ENCODE measurements at places on chromosomes 2 and 18.

DNA sequence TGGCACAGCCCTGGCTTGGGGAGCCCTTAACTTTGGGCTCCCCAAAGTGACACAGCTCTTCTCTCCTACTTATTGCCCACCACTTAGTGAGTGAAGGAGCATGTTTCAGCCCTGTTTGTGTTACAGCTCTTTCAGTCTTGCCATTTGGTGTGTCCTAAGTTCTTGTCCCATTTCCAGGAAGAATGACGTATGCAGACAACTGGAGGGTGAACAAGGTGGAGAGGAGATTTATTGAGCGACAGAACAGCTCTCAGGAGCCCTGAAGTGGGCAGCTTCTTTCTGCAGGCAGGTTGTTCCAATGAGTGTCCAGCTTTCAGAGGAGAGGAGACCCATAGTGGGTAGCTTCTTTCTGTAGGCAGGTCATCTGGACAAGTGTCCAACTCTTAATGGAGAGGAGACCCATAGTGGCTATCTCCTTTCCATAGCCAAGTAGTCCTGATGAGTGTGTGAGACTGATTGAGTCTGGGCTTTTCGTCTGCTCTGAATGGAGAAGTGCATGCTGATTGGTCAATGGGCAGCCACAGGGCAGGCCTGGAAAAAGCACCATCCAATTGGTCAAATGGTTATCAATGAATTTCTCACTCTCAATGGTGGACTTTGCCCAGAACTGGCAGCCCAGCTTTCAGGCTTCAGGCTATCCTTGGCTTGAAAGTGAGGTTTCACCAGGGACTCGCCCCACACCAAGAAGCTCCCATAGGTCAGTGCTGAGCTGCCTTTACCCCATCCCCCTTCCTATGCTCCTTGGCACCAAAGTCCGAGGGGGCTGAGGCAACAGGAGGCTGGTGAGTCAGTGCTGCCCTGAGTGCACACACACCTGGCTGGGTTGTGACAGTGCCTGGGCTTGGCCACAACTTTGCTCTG is 688.2 kb downstream of the NYAP2 start:
- DNase-seq = no peak

DNA sequence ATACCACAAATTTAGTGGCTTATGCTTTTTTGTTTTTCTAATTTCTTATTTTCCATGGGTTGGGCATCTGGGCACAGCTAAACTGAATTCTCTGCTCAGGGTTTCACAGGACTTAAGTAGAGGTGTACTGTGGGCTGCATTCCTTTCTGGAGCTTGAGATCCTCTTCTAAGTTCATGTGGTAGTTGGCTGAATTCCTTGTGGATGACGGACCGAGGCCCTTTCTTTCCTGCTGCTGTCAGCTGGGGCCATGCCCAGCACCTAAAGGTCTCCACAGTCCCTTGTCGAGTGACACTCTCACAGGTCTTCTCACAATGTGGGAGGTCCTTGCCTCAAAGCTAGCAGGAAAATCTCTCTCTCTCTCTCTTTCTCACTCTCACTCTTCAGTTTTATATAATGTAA is 433.5 kb upstream of the LRATD1 start:
- no peak for DNase-seq

DNA sequence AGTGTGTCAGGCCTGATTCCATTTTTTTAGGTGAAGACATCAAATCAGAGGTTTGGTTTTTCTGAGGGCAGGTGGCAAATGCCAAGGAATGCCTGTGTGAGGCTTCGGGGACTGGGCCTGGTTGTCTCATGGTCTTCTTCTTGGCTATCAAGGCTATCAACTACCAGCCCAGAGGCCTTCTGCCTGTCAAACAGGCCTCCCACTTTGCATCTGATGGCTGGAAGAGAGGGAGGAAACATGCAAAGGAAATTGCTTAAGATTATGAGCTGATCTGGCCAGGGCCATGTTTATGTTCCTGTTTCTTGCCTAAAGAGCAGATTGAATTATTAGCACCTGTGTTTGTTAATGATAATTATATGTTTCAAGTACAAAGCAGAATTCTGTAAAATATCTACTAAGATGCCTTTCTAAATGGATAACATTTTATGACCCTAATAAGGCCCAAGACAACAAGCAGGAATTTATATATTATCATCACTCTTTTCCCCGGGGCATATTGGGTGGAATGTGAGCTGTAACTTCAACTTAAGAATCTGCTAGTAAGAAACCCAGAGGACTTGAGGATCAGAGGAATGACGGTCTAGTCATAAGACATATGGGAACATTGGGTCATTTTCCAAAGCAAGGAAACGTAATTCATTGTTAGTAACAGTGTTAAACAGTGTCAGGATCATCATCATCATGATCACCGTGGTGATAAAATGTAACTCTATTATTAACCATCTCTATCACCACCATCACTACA is 123.2 kb downstream of the LYPD6B start:
- no peak for DNase-seq

- no peak for DNase-seq
These were observed 20.5 kb downstream of the ODC1 start for GRCh38 chr2:10427618-10427949.

GRCh38 chr2:111638274-111638877 is 245.6 kb downstream of the ANAPC1 start:
- DNase-seq = no peak

DNA sequence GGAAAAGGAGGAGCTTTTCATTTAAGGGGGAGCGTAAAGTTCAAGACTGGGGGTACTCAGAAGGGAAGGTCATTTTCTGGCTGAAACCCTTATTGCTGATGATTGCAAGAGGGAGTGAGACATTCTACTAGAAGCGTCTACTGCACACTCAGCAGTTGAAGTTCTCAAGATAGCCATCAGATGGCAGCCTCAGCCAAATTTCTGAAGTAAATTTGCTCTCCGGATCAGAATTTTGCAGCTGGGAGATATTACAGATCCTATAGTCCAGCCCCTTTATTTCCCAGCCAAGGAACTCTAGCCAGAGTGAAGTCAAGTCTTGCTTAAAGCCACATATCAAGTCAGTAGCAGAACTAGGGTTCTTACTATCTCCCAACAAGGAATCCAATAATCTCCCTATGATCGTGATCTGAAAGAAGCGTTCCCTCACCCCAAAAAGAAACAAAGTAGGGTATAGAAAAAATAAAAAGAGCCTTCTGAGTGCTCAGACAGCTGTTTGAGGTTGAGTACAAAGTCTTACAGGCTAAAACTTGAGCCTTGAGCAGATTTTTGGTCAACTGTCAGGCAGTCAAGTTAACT is 24.0 kb downstream of the RAX start:
- DNase-seq = peak; percentile 71

DNA sequence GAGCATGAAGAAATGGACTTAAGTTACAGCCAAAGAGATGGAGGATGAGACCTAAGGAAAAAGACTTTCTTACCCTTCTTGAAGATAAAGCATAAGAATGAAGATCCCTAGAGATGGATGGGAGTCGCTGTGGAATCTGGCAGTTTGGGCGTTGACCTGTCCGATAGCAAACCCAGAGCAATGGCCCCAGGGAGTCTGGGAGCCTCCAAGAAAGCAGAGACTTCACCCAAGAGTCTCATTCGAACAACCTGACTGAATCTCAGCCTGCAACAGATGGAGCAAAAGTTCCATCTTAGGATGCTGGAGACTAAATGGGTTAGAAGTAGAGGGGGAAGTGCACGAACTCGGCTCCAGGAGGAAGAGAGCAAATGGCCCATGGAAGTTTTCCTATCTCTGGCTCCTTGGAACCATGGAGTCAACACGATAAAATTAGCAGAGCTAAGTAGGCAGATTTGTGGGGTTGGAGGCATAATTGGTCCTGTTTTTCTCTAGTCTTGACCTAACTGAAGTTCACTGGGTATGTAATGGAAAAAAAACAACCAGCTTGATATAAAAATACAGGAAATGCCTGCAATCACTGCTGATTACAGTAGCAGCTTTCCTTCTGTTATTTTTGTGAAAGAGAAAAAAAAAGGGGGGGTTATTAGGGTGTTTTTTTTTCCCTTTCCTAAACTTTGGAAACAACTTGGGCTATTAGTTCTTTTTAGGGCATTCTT is 178.4 kb upstream of the EPAS1 start:
- DNase-seq = no peak

DNA sequence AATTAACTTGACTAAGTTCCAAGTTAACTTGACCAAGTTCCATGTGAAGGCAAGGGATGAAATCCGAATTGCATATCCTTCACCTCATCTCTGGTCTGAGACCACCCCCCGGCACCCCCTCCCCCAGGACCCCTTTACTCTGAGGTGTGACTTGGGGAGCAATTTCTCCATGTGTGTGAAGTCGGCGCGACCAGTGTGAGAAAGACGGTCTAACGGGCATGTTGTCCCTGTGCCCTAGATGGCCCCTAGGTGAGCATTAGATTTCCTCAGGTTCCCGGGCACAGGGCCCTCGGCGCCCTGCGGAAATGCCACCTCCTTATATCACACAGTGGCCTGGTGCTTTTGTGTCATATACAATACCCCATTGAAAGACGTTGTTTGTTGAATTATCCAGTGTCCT is 137.1 kb downstream of the CTIF start:
- DNase-seq = no peak

DNA sequence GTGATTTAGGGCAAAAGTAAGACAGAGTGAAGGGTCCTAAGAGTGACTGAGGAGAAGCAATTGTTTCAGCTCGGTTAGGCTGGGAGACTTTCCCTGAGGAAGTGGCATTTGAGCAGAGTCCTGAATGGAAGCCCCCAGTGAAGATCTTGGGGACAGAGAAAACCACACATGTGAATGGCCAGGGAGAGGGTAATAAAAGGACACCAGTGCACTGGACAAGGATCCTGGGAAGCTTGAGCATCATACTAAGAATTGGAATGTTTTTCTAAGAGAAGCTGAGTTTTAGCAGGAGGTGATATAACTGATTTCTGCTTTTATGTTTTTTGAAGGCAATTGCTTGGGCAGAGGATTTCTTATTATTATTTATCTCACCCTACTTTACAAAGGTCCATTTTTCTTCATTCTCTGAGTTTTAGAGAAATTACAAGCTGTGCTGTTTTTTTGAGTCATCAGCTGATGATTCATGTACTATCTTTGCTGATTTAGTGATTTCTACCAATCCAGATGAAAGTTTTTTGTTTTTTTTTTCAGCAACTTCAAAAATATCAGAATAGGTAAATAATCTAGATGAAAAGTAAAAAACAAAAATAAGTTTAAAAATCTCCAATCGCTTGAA is 43.5 kb downstream of the MFSD6 start:
- DNase-seq = no peak

GRCh38 chr2:20629581-20630171 is 21.2 kb downstream of the HS1BP3 start:
- DNase-seq = no peak

DNA sequence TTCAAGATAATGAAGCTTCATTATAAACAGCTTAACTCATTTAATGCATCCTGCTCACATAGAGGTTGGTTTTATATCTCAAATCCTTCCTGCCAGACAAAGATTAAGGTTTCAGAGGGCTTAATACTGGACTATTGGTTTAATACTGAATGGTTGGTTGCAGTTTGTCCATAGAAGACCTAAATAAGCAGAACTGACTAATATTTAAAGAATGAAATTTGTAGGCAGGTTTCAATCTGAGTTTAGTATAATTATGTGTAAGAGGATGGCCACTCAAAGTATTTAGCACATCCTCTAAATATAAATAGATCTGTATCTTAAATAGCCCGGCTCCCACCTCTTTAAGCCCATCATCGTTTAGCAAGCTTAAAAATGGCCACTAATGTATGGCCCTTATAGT is 92.5 kb downstream of the EPB41L5 start:
- no peak for DNase-seq

DNA sequence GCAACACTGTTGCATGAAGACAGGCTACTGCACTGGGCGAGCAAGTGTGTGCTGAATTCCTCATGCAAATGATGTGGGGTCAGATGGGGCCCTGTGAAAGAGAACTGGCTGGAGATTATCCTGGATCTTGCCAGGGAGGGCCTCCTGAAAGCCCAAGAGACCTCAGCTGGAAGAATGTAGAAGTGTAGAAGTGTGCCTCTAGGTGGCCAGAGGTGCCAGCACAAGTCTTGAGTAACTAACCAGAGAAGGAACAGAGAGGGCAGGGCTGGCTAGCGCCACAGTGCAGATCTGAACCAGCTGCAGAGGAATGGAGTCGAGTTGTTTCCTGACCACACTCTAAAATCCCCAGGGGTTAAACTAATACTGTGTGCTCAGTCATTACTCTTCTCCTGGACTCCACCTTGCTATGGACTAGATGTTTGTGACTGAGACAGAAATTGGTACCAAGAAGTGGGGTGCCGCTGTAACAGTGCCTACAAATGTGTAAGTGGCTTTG is 399.3 kb downstream of the LRATD1 start:
- DNase-seq = no peak

DNA sequence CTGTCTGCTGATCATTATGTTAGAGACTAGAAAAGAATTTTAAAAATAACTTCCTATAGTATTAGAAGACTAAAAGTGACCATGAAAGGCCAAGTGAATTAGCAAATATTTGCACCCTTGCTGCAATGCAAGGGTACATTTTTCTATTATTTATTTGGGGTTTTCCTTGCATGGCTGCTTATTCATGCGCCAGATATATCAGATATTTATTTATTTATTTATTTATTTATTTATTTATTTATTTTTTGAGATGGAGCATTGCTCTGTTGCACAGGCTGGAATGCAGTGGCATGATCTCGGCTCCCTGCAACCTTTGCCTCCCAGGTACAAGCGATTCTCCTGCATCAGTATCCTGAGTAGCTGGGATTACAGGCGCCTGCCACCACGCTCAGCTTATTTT is 126.3 kb upstream of the LMAN1 start:
- DNase-seq = no peak

DNA sequence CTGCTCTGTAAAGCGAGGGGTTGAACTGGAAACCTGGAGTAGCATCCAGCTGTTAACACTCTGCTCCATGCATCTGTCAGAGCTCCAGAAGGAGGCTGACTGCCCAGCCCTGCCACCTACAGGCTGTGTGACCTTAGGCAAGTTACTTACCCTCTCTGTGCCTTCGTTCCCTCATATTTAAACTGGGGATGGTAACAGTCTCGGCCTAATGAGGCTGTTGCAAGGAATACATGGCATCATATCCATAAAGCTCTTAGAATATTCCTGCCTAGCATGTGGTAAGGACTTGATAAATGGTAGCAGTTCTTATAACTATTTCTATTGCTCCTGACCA is 80.6 kb downstream of the LRRFIP1 start:
- DNase-seq = no peak

DNA sequence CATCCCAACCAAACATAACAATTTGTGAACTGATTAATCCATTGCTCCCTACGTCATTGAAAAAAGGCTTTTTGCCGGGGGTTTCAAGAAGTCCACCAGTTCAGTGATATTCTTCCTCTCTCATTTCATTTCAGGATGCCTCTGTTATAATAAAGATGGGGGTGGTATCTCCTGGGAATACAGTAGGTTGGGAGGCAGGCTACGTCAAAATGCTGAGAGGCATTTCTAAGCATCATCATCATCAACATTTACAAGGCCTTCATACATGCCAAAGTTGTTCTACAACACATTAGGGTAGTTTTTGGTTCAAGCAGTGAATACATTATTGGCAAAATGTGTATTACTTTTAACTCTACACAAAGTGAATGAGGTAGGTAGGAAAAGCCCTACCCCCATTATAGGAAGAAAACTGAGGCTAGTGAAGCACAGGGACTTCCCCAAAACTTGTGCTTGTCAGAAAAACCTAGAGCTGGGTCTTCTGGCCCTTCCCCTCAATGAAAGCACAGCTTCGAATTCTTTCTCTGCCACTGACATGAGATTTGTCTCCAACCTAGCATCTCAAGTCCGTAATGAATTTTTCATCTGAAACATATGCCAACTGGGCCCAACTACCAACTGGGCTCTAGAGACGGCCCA is 11.3 kb downstream of the OSR1 start:
- no peak for DNase-seq

Data from GM04503 (cell line).